ENCODE measurements at places on chromosomes 6 and 20.

- H3K36me3 ChIP-seq, result no peaks in the 10 kb centered on the region
- no peak overlapping the region for H3K27ac ChIP-seq
- H3K27me3 ChIP-seq, result peaks cover 3% of the 10 kb centered on the region
- H3K4me1 ChIP-seq, result peaks cover 70% of the 10 kb centered on the region
- no peak overlapping the region for H3K4me3 ChIP-seq
Measured at GRCh38 chr6:14638435-14638905, 520.9 kb downstream of the CD83 start.

DNA sequence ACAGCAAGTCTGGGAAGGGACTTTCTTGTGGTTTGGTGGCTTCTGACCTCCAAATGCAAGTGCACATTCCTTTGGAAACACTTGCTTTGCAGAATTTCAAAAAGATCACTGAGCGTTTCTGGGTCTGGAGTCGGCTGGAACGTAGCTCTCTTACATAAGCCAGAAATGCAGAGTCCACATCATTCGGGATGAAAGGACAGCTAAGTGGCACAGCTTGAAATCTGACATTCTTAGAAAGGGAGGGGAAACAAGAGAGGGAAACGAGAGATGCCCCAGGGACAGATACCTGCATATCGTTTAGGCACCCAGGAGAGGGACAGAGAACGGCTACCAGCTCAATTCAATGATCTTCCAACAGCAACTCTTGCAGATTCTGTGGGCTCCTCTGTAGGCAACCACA is 118.7 kb downstream of the NFATC2 start:
- no peaks in the 10 kb centered on the region for H3K27me3 ChIP-seq
- H3K36me3 ChIP-seq, result peaks cover 94% of the 10 kb centered on the region
- H3K4me1 ChIP-seq, result peaks cover 88% of the 10 kb centered on the region
- DNase-seq, result no peak
- H3K27ac ChIP-seq, result peak overlapping the region; percentile 90
- peak overlapping the region; percentile 54 for H3K4me3 ChIP-seq

DNA sequence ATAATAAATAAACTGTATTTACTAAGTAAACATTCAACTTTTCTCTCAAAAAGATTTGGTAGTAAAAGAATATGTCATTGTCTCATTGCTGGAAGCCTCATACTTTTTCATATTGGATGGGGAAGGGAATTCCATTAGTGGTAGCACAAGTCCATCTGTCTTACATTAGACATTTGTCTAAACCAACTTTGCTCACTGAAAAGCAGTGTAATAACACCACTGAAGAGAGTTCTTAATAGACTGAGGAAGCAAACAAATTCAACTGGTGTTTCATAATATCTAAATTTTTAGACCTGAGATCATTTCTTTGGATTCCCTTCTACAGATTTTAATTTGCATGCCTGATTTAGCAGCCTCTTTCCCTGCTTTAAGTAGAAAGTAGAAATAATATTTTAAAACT is 62.7 kb downstream of the PLCB1 start:
- no peak overlapping the region for H3K27ac ChIP-seq
- H3K4me1 ChIP-seq, result peaks cover 4% of the 10 kb centered on the region
- H3K4me3 ChIP-seq, result no peak overlapping the region

DNA sequence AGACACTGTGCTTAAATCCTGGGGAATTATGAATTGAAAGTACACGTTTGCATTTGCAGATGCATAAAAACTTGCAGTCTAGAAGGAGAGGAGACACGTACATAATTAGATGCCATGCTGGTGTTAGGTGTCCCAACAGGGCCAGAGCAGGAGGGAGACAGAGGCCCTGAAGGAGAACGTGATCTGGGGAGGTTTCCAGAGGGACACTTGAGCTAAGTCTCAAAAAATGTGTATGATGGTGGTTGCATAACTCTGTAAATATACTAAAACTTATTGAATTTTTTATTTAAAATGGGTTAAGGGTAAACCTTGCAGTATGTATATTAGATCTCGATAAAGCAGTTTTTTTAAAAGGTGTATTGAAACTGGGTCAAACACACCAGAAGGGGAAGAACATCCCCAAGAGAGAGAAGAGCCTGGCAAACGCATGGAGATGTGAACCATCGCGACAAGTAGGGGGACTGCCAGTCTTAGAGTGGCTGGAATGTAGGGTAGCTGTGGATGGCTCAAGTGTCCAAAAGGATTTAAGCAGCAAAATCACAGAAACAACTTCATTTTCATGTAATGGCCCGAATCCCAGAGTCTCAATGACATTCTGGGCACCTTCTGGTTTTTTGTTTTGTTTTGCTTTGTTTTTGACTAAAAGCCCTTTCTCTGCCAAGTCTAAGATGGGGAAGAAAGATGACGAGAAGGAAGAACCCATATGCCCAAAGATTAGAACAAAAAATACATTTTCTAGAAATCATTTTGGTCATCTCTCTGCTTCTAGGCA is 15.3 kb downstream of the TRAF3IP2 start:
- no peak overlapping the region for H3K4me3 ChIP-seq
- H3K36me3 ChIP-seq, result peaks cover 71% of the 10 kb centered on the region
- no peak for DNase-seq

DNA sequence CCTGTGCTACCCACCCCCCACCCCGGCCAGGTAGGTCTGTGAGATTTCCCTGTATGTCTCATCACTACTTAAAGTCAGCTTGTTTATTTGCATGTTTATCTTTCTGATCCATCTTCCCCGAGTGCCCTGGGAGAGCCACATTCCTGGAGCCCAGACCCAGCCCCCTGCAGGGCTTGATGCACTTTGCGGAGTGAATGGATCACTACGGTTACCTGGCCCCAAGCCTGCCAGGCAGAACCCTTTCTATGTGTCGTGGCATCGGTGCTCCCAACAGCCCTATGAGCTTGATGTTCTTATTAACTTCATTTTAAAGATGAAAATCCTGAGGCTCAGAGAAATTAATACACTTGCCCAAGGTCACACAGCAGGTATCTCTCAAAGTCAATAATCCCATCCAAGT is 13.6 kb upstream of the SLCO4A1 start:
- H3K4me1 ChIP-seq, result peaks cover 6% of the 10 kb centered on the region
- no peak for DNase-seq
- no peaks in the 10 kb centered on the region for H3K36me3 ChIP-seq

DNA sequence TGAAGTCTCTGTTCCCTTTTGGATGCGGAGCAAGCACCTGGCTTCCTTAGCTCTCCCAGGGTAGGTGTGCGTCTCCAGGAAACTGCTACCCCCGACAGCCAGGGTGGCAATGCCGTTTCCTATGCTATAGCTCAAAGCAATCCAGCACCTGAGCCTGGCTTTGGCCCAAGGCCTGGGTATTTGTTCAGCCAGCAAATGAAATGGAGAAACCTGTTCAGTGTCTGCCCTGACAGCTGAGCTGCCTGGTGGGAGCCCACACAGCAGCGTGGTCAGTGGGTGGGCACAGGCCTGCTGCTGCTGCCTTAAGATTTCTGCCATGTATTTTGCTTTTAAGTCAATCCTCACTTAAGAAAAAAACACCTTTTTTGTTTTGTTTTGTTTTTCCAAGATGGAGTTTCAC is 13.7 kb downstream of the SPATA2 start:
- DNase-seq, result no peak
- no peak overlapping the region for H3K27ac ChIP-seq
- no peaks in the 10 kb centered on the region for H3K4me1 ChIP-seq
- H3K4me3 ChIP-seq, result no peak overlapping the region
- H3K27me3 ChIP-seq, result no peaks in the 10 kb centered on the region
- peaks cover 41% of the 10 kb centered on the region for H3K36me3 ChIP-seq

GRCh38 chr6:116763906-116764628 is 1.5 kb downstream of the FAM162B start:
- no peak overlapping the region for H3K27ac ChIP-seq
- H3K4me3 ChIP-seq, result peak overlapping the region; percentile 62
- no peaks in the 10 kb centered on the region for H3K36me3 ChIP-seq

DNA sequence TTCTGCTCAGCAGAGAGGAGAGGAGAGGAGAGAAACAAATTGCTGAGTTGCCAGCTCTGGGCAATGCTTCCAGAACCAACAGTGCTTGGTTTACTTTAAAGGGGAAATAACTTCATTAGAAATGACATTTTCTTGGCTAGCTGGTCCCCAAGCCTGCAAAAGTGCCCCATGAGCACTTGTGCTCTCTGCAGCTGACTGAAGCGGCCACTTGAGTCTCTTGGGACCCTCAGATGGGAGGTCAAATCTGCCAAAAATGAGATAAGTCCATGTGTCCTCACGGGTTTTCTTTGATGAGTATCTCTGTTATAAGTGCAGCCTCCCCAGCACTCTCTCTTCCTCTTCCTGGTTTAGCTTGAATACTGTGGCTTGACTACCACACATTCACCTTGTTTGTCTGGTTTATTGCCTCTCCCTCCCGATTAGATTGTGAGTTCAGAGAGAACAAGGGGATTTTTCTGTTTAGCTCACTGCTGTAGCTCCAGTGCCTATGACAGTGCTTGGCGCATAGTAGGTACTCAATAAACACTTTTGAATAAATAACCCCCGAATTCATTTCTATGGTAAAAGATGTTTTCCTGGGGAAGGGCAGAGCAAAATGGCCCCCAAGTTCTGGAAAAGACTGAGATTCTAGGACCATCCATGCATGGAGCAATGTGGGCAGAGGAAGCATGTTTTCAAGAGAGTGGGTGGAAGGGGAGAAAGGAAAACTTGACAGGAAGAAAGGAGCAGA is 7.0 kb upstream of the RIN2 start:
- no peak overlapping the region for H3K4me3 ChIP-seq
- peaks cover 21% of the 10 kb centered on the region for H3K27me3 ChIP-seq
- no peak overlapping the region for H3K27ac ChIP-seq
- no peaks in the 10 kb centered on the region for H3K4me1 ChIP-seq
- no peak for DNase-seq
- H3K36me3 ChIP-seq, result no peaks in the 10 kb centered on the region

GRCh38 chr6:16471910-16472297 is 233.5 kb downstream of the GMPR start:
- H3K27ac ChIP-seq, result peak overlapping the region; percentile 59
- H3K27me3 ChIP-seq, result no peaks in the 10 kb centered on the region
- H3K4me3 ChIP-seq, result no peak overlapping the region
- H3K4me1 ChIP-seq, result peaks cover 78% of the 10 kb centered on the region
- DNase-seq, result no peak
- H3K36me3 ChIP-seq, result peaks cover 26% of the 10 kb centered on the region

DNA sequence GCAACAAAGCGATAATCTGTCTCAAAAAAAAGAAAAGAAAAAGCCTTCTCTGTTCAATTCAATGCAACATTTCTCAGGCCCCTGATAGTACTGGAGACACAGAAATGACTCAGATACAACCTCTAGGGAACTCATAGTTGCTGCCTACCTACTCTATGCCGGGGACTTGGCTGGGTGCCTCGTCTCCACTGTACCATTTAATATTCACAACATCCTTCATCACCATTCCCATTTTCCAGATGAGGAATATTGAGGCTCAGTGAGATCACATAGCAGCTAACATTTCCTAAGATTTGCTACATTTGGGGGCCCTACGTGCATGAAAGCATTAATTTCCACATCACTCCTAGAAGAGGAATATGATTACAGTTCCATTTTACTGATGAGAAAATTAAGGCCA is 7.5 kb downstream of the NOL4L start:
- no peaks in the 10 kb centered on the region for H3K27me3 ChIP-seq
- H3K4me1 ChIP-seq, result peaks cover 46% of the 10 kb centered on the region
- no peak overlapping the region for H3K4me3 ChIP-seq
- H3K27ac ChIP-seq, result peak overlapping the region; percentile 37

GRCh38 chr20:44728801-44729443 is 13.8 kb downstream of the CCN5 start:
- peaks cover 16% of the 10 kb centered on the region for H3K4me1 ChIP-seq
- H3K36me3 ChIP-seq, result no peaks in the 10 kb centered on the region
- H3K4me3 ChIP-seq, result no peak overlapping the region
- no peaks in the 10 kb centered on the region for H3K27me3 ChIP-seq
- H3K27ac ChIP-seq, result no peak overlapping the region

Data from activated T-cell treated with anti-CD3 and anti-CD28 coated beads, Interleukin-2, amount 50 U/mL, for 24 hours (primary cell).